ENCODE measurements at places on chromosomes 12 and 14.
A peak's percentile ranks its signal among the peaks of the same experiment; 100 is the strongest.

GRCh38 chr12:40158592-40159111, 52.8 kb upstream of the SLC2A13 start:
- DNase-seq = no peak

DNA sequence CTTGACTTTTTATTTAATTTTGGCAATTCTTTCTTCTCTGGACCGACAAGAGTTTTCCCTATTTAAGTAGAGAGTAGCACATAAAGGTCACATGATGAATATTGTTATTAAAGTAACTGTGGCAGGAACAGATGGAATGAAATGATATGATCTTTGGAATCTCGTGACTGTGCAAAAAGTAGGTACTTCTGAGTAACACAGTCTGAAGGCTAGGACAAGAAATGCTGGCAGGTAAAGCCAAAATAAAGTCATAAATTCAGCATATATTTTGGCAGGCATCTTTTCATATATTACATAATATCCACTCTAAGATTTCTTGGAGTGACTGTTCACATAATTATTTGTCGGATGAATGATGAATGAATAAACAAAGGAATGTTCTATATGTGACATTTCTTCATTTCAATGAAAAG, 121.4 kb downstream of the EFCAB11 start:
- DNase-seq = no peak

DNA sequence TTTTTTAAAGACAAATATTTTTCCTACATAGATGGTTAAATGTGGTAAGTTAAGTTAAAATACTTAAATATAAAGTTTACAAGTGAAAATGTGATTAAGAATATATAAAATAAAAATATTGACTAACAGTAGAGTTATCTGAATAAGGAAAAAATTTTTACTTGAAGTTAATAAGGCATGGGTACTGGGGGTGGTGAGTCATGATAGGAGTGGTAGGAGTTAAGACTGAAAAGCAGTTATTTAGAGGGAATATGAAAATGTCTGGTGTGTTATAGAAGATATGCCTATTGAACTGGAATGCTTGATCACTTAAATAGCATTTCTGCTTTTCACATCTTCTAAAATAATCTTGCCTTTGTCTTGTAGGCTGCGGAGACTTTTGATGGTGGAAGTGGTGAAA, 68.7 kb downstream of the CCDC91 start:
- DNase-seq = no peak

GRCh38 chr14:85867450-85867849, 337.5 kb downstream of the FLRT2 start:
- DNase-seq = no peak

GRCh38 chr14:20690848-20691640, 2.5 kb downstream of the ANG start:
- DNase-seq = peak; percentile 45

- DNase-seq = no peak
Measured at GRCh38 chr12:104422441-104422840, 34.3 kb upstream of the CHST11 start.

Measured in GM19239 (cell line).